ENCODE measurements at places on chromosomes 4 and X.

- DNase-seq = no peak
Measured at GRCh38 chrX:73448379-73448778, 1.5 kb downstream of the CDX4 start.

DNA sequence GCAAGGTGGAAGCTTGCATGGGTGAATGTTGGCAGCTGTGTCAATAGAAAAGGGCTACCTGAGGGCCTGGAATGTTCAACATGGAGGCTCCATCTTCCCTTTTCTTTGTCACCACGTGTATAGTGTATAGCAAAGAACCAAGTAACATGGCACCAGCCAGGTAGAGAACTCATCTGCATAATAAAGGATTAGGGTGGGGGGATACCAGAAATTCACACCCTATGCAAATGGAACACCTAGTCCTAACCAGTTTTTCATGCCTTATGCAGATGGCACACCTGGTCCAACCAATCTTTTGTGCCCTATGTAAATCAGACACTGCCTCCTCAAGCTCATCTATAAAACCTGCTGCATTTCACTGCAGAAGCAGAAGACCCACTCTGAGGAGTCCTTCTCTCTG, 169.6 kb upstream of the GLRA2 start:
- DNase-seq = no peak

- DNase-seq = peak; percentile 84
Measured at GRCh38 chr4:189940178-189941004, at the start of gene FRG1. Gene FRG1 (plus strand): TSS chr4:189940872. CDS start chr4:189941010, 138 bp downstream.

GRCh38 chr4:85777908-85778631, 303.1 kb downstream of the ARHGAP24 start:
- DNase-seq = no peak

- DNase-seq = no peak
Measured at GRCh38 chr4:58761563-58761962, 1651.4 kb upstream of the IGFBP7 start.

DNA sequence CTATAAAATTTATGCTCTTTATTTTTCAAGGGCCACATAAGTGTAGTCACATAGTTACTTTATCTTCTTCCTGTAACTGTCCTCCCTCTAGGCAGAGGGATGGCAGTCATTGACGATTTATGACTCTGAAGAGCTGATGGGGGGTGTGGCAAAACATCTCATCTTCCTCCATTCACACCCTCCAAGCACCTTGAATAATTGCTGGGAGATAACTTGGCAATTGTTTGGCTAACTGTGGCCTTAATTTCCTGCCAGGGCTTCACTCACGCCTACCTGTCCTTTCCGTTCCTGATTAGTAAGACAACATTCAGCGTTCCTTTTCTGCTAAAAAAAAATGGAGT, 329.2 kb downstream of the ARHGAP10 start:
- no peak for DNase-seq

DNA sequence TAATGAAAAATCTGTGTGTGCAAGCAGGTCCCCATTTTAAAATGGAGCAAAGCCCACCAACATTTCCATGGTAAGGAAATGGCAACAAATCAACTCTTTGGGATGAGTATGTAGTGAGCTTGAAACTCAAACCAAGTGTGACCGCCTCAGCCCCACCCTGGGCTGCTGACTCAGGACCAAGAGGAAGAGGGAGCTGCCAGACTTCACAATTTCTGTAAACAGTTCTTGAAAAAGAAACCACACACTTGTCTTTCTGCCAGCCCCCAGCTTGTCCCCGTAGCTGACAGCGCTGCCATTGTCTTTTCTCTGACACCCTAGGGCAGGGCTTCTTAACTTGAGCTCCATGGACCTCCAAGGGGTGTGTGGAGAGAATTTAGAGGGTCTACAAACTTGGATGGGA, 10.3 kb downstream of the RTL5 start:
- DNase-seq = peak; percentile 32

- DNase-seq = no peak
Measured at GRCh38 chrX:56786889-56787733, 58.1 kb downstream of the NBDY start.

GRCh38 chrX:136047969-136048368, 62.7 kb downstream of the SLC9A6 start:
- no peak for DNase-seq

DNA sequence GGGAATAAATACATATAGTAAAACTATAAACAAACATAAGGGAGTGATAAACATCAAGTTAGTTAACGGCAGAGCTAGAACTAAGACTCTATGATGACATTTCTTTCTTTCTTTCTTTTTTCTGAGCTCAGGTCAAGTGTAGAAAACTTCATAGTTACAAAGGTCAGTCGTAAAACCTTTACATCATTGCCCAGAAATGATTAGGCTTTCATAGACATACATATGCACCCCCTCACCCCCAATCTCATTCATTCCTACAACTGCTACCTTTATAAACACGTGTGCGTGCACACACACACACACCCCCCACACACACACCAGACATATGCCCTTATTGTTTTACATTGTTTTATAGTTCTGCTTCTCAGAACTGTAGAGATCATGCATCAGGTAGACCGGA, 5.7 kb downstream of the EIF1AX start:
- DNase-seq = no peak

- peak; percentile 1 for DNase-seq
Measured at GRCh38 chr4:21845663-21846062, 102.9 kb downstream of the KCNIP4 start.

DNA sequence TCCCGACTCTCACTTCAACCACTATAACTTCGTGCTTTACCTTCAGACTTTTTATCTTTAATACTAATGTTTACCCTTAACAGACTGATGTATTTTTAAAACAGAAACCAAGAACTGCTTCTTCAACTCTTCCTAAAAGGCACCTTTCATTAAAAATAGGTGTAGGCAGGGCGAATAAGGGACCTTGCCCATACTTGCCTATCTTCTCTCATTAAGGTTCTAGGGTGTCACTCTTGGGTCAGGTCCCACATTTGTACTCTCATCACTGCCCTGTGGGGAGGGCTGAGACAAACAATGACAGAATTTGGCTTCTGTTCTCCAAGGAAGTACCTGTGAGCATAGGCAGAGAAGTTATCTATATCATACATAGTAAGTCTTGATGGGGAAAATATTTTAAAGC, 69.7 kb downstream of the ANKRD50 start:
- no peak for DNase-seq

DNA sequence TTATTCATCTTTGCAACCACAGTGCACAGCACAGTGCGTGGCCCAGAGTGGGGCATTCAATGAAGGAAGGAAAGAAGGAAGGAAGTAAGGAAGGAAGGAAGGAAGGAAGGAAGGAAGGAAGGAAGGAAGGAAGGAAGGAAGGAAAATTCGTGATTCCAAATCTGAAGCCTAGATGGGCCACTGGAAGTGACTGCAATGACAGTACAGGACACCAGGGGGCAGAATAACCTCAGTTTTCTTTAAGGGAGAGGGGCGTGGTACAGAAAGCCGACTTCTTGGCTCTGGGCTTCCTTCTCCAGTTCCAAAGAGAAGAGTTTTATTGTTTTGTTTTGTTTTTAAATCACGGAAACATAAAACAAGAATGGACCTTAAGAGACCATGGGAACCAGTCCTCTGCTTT, 47.8 kb downstream of the APLN start:
- DNase-seq = no peak

GRCh38 chrX:100373673-100374072, 36.4 kb downstream of the PCDH19 start:
- DNase-seq = no peak

DNA sequence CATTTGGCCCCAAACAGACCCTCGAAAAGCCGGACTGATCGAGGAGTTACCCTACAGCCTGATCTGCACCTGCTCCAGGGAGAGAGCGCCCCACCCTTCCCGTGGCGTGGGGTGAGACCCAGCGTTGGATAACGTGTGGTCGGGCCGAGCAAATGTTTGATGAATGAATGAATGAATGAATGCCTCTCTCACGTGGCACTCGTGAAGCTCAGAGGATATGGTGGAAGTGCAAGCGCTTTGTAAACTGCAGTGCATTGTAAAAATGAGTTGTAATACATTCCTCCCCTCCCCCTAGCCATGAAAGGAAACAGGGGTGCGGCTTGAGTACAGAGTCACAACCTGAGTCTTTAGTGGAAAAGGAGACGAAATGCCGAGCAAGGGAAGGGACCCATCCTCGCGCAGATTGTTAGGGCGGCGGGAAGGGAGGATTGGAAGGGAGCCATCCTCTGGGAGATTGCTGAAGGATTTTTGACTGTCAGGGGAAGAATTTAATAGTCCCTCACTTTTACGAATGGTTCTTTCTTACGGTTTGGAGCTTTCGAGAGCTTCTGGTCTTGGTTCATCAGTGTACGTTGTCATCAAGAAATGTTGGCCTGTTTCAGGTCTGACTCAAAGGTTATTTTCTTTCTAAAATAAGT, 772 bp upstream of the FBXW7 start:
- peak; percentile 4 for DNase-seq

DNA sequence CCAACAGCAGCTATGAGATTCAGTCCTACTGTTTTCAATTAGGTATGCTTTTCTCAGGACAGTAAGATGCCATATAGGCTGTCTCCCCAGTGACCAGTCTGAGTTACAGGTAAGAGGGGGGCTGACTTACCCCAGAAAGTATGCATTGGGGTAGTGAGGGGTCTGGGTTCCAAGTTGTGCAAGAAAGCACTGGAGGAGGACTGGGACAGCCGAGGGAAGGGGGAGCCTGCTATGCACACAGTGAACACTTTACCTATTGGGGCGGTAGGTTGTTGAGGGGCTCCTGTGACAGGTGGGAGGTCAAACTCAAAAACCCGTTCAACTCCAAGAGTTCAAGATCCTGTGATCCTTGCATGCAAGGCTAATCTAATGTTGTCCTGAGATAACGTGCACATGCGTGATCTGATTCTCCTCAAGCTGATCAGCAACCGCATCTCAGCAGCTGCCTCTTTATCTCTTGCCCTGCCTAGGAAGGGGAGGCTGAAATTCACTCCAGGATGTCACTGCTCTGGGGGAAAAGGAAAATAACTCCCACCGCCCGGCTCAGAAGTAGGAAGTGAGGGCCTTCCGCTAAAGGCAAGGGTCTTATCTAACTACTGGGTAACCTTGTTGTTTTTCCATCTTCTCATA, 108.8 kb upstream of the KIT start:
- DNase-seq = no peak

GRCh38 chr4:95049551-95050233, 291.9 kb downstream of the BMPR1B start:
- DNase-seq = no peak

DNA sequence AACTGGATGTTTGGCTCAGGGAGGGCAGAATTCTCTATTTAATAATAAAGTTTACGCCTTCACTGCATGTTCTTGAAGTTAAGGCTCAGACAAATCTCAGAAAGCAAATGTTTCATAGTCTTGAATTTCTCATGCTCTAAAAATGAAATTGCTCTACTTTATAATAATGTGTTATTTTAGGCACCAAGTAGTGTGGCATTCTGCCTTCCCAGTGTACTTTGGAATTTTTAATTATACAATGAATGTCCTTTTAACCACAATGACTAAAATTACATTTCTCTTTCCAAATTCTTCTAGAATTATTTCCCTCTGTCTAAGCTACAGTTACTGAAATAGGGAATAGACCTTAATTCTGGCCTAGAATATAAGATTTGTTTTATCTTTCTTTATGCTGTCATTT, 97.9 kb upstream of the PDE5A start:
- DNase-seq = no peak

All from AG09309 (cell line).